ENCODE measurements at places on chromosomes 5 and 9.

- DNase-seq: no peak
Observed at GRCh38 chr5:171521219-171521633, 101.8 kb downstream of the FGF18 start.

- DNase-seq: no peak
Observed at GRCh38 chr5:54013556-54014194, 296.7 kb downstream of the ARL15 start.

DNA sequence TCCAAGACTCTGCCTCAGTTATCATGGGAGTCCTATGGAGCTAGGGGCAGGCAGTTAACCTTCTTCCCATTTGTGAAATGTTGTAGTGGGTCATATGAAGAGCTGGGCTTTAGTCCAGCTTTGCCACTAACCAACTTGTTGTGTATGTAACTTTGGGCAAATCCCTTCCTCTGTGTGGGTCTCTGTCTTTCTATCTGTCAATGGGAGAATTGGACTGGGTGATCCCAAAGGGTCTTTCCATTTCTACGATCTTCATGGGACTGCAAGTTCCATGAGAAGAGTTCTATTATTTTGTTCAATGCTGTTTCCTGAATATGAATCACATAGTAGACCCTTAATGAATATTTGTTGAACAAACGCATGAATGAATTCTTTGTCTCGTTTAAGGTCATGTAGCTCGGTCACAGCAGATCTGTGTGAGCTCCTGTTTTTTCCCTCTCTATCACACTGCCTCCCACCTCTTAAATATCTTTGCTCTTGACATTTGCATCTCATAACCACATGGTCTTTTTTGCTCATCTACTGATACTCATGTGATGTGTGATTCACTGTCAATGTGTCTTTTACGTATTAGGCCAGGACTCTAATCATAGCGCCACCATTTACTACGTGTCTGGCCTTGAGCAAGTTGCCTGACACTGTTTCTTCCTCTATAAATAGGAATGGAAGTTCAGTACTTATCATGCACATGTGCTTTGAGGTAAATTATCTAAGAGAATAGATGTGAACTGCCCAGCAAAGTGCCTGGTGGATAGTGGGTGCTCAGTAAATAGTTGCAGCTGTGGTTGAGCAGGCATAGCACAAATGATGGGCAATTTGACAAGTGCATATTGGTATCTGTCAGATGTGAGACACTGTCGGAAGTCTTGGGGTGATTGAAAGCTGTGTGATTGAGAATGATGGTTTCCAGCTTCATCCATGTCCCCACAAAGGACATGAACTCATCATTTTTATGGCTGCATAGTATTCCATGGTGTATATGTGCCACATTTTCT is 37.4 kb downstream of the PTTG1 start:
- no peak for DNase-seq

GRCh38 chr5:77015938-77016569 is 14.2 kb upstream of the AGGF1 start:
- DNase-seq: no peak

DNA sequence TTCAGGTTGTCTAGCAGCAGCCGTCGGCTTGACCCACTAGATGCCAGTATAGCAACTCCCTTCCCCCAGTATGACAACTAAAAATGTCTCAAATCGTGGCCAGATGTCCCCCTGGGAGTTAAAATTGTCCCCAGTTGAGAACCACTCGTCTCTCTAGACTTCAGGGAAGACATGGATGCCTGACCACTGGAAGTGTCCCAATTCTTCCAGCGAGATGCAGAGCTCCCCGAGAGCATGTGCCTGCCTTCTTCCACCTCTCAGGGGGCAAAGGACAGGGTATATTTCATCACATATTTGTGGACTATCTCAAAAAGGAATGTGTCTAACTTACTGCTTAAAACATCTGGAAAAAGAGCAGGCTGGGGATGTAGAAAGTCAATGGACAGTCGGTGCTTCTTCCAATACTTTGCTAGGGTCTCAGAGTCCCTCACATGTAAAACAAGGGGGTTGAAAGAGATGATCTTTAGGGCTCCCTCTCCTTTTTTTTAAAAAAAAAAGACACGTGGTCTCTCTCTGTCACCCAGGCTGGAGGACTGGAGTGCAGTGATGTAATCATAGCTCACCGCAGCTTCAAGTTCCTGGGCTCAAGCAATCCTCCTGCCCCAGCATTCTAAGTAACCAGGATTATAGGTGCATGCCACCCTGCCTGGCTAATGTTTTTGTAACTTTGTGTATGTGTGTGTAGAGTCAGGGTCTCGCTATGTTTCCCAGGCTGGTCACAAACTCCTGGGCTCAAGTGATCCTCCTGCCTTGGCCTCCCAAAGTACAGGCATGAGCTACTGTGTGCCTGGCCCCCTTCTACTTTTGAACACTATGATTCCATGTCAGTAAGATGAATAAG is 190.6 kb downstream of the DAB2IP start:
- DNase-seq: no peak

DNA sequence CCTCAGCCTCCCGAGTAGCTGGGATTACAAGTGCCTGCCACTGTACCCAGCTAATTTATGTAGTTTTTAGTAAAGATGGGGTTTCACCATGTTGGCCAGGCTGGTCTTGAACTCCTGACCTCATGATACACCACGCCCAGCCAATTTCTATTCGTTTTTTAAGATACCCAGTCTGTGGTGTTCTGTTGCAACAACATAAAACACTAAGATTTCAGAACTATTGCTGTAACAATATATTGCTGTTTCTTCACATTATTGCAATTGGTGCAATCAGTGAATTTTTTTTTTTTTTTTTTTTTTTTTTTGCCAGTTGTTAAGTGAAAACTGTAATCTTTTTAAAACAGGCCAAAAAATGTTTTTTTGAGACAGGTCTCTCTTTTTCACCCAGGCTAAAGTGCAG is 9.9 kb downstream of the SRP19 start:
- DNase-seq: no peak

- no peak for DNase-seq
Observed at GRCh38 chr5:38117784-38118479, 140.4 kb upstream of the EGFLAM start.

DNA sequence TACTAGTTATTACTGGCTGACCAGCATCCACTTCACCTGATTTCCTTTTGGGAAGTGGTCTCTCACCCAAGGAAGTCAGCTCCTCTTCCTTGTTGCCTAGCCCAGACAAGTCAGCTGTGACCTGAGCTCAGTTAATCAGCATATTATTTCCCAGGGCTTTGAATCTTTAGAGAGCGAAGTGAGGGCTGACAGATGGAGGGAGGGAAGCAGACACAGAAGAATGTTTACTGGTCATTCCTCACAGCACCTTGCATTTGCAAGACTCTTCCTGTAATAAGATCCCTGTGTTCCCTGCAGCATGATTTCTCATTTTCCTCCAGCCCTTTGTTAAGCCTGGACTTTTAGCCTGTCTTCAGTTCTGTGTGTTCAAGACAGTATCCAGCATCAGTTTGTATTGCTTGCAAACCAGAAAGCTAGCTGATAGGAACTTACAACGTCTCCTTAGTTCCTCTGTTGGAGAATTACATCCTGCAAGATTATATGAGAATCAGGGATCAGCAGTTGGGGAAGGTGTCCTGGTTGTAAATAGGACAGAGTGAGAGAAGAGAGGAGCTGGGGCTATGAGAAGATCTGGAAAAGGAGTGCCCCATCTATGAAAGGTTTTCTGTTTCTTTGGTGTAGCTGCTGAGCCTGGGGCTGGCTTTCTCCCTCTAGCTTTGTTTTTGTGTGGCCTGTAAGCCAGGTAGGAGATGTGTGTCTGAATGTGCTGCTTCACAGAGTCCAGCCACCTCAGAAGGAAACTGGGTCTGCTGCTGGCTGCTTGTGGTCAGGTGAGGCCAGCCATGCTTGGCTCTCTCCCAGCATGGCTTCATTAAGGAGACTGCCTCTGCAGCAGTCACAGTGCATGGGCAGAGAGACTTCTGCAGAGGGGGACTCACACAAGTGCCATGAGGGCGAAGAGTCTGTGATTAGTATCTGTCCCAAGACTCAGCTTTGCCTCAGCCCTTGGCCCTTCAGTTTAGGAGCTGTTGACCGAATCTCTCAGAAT is 50.3 kb downstream of the MAN2A1 start:
- peak; percentile 76 for DNase-seq

GRCh38 chr5:83919071-83920041 is 198.7 kb upstream of the HAPLN1 start:
- DNase-seq: no peak

DNA sequence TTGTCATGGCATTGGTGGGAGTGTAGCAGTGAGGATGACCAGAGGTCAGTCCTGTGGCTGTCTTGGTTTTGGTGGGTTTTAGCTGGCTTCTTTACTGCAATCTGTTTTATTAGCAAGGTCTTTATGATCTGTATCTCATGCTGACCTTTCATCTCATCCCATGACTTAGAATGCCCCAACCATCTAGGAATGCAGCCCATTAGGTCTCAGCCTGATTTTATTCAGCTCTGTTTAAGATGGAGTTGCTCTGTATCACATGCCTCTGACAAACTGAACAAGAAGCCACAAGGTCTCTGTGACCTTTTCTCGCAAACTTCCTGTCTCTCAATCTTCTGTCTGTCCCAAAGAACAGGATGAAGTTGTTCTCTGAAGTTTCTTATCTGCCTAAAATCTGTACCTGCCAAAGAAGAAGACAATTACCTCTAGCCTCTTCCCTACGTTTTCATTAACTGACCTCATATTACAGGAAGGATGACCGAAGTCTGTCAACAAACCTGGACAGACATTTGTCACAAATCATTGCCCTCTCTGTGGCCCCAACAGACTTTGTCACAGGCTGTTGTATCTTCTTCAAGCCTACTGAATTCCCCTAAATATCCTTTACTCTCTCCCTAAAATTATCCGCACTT is 284.2 kb upstream of the SEMA6A start:
- DNase-seq: no peak

DNA sequence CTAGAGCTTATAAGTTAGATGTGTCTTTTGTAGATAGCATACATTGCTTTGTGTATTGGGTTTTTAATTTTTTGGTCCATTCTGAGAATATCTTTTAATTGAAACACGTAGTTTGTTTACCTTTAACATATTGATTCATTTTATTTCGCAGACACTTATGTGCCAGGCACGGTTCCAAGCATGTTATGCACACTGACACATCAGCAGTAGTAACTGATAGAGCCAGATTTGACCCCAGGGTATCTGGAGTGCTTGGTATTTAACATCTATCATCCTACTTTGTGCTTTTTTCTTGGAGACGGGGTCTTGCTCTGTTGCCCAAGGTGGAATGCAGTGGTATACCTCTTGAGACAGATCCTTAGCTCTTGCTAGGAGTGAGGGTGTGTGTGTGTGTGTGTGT is 71.9 kb downstream of the USP20 start:
- no peak for DNase-seq

GRCh38 chr9:121390372-121390771 is 20.3 kb upstream of the STOM start:
- DNase-seq: no peak

- DNase-seq: no peak
Observed at GRCh38 chr5:166505067-166505466, 1786.4 kb upstream of the WWC1 start.

GRCh38 chr9:93236541-93237206 is 52.7 kb downstream of the WNK2 start:
- DNase-seq: no peak

GRCh38 chr5:135024956-135025729 is 8.9 kb downstream of the PITX1 start:
- no peak for DNase-seq

DNA sequence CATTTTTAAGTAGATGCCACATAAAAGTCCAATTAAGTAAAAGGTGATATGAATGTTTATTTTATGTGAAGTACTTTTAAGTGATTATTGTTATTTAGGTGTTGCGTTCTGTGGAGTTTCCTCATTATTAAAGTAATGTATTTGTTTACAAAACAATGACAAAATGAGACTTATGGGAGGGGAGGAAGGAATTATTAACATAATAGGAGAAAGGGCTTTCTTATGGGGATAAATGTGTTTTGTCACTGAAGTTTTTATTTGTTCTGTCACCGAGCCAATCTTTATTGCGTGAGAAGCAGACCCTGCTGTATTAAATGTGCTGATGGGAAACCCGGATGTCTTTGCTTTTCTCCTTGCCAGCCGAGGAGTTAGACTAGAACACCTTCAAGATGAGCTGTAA is 44.5 kb downstream of the TRIO start:
- no peak for DNase-seq

DNA sequence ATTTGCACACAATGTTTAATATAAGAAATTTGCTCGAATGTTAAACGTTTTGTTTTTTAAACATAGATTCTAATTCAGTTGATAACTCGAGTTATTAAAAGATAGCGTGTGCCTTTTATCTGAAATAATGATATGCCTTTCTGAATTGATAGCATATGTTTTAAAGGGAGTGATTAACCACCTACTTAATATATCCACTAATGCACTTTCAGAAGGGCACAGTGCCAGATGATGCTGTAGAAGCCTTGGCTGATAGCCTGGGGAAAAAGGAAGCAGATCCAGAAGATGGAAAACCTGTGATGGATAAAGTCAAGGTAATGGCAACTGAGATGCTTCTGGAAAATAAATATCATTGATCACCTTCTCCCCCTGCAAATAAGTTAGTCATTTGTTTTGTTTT is 53.9 kb downstream of the ERAP1 start:
- DNase-seq: no peak

DNA sequence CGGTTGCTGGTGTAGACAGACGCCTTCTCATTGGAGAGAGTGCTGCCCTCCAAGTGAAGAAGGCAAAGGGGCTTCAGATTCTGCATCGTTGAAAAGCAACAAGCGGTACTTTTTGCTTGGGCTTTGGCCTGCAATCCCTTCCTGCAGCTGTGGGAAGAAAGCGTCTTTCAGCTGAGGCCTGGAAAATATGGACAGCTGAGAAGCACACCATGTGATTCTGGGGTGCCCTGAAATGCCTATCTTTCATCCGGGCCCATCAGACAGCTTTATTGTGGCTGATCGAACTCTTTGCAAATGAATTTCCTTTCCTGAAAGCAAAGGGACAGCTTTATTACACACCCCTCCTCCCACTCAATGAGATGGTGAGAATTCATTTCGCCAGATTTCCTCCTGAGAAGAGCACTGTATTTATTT is 74.0 kb downstream of the NSG2 start:
- DNase-seq: no peak

DNA sequence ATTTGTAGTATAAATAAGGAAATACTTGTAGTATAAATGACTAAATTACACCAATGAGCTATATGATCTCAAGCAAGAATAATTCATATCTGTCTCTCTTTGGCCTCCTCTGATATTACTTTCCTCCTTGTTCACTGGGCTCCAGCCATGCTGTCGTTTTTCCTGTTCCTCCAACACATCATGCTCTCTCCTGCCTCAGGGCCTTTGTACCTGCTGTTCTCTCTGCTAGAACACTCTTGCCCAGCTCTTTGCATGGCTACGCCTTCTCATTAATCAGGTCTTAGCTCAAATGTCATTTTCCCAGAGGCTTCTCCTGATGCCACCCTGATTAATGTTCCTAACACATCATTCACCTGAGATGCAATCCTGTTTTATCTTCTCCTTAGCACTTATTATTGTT is 2.5 kb upstream of the ZNF346 start:
- no peak for DNase-seq

DNA sequence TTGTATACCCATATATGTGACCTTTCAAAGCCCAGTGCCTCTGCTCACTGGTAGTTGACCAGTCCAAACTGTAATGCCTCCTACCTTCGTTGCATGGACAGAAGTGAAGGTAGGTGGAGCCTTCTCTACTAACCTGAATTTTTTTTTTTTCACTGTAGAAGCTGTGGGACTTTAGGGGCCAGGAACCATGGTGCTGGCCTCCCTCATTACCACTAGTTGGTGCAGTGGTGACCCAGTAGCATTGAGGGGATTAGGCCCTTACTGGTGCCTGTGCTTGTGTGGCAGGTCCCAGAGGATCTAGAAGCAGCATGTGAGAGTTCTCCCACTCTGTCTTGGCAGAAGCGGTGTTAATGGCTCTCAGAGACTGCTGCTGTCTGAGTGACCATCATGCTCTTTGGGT is 2.3 kb downstream of the RALGPS1 start:
- no peak for DNase-seq

- no peak for DNase-seq
Observed at GRCh38 chr9:129996161-129996830, 46.7 kb downstream of the FNBP1 start.
